Right ventricle myocardium inferior (tissue), 1 donor: ENCODE measurements at places on chromosomes 5 and 9. TPM values are rescaled to one million over a fixed set of nuclear protein-coding genes. Genes with fewer than 3 reads are reported as not detected.

GRCh38 chr5:66197764-66198405 lies 53.8 kb downstream of the SREK1 start:
- DNase-seq = no peak

- DNase-seq = no peak
These were observed 67.1 kb downstream of the EHMT1 start for GRCh38 chr9:137685741-137686420.

DNA sequence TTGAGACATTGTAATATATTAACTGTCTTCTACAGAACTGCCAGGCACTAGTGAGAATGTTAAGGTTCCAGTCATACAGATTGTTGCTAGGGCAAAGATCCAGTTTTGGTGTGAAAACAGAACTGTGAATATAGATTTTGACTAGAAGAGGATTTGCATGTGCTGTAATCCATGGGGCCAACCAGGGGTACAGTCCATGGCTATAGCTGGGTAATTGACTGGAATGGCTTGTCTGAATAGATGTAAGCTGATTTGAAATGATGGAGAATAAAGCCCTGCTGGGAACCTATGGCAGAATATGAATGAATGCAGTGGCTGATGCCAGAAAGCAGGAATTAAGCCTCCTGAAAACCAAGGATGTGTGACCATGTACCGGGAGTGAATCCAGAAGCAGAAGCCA lies 748.5 kb upstream of the CDH10 start:
- DNase-seq = no peak

The TMC1 gene
- total RNA-seq = not detected

DNA sequence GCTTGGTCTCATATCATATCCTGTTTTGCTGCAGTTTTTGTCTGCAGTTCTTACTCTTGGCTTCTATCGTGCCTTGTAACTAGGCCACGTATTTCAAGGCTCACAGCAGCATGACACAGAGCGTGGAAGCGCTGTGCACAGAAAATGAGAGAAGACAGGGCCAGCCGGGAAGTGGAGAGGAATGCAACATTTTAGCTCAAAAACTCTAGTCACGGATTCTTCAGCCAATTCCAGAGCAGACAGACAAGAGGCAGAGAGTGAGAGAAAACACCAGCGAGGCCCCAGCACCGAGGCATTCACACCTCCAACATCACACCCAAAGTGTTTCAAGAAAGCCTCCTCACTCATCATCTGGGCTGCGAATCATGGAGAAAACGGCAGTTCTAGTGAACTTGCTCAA lies 160.8 kb downstream of the DNAH5 start:
- peak; percentile 27 for DNase-seq

The PDE6A gene
- total RNA-seq = 0.05 TPM

DNA sequence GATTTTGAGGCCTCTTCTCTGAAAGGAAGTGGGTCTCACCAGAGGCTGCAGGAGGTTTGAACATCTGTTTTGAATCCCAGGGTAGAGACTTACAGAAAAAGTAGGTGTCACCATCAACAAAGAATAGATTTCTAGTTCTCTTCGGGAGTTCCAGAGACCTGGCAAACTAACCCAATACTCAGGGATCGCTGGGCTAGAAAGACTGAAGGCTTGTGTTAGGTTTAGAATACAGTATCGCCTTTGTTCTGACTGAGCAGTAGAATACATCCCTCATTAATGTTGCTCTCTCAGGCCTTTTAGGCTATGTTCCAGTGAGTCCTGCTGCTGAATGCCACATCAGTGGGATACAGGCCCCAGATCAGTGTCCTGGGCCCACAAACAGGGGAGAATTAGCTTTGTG lies 27.2 kb downstream of the RUSC2 start:
- DNase-seq = no peak

The GPR107 gene
- total RNA-seq = 21.8 TPM

GRCh38 chr5:33650911-33651310 lies 210.1 kb downstream of the TARS1 start:
- no peak for DNase-seq

- DNase-seq = no peak
These were observed 7.3 kb upstream of the ALDH1B1 start for GRCh38 chr9:38384990-38385848.

The PAM gene
- total RNA-seq = 959 TPM

DNA sequence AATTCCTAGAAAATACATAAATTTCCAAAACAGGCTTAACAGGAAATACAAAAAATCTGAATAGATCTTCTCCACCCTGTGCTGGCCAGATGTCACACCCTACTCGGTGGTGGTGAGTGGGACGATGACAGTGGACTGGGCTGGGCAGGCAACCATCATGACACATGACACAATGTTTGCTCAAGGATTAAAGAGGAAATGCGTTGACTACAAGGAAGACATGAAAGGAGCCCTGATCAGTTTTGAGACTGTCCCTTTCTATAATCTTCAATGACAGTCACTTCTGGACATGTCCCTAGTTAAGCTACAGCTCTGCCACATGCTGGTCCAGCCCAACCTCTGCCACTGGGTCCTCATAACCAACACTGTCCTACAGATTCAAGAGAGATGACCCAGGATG lies 99.8 kb downstream of the ZDHHC21 start:
- no peak for DNase-seq

- no peak for DNase-seq
These were observed 34.2 kb downstream of the RAI14 start for GRCh38 chr5:34690301-34690700.

DNA sequence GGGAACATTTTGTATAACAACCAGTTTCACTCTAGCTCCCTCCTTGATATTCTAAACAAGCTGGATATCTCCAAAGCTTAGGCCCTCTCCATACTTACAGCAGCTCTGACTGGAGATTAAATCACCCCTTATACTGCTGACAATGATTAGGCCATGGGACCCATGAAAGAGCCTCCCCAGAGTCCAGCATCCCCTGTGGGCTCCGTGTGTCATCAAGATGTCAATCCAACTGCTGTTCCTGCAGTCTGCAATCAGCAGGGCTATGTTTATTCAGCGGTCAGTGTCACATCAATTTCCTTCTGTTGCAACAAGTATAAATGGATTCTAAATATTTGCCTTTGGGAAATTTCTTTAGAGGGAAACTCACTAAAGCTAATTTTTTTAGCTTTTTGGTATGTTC lies 26.6 kb downstream of the PCDHAC2 start:
- DNase-seq = no peak

- peak; percentile 83 for DNase-seq
These were observed 39.6 kb upstream of the SLC6A19 start for GRCh38 chr5:1161833-1162229.
